Activated CD4-positive, alpha-beta T cell treated with anti-CD3 and anti-CD28 coated beads for 24 hours (primary cell): ENCODE measurements at places on chromosomes 2 and 18.
A peak's percentile ranks its signal among the peaks of the same experiment; 100 is the strongest.

- DNase-seq: no peak
Observed at GRCh38 chr2:28801726-28802125, 8.9 kb upstream of the SPDYA start.

DNA sequence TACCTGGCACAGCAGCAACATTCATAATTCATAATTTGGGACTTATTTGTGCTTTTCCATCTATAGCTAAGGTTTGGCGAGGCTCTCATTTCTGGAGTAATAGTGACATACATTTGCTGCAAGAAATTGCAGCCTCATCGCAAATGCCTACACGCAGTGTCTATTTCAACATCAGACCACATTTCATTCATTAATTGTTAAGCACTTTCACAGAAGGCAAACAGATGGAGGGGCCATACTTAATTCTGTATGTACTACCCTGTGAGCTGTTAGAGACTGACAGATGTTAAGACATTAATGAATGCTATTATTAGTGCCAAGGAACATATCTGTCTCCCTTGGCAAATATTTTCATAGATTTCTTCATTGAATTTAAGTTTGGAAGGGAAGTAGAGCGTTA, 125.7 kb downstream of the UXS1 start:
- no peak for DNase-seq

GRCh38 chr18:57951999-57952774, 91.8 kb upstream of the NEDD4L start:
- no peak for DNase-seq

DNA sequence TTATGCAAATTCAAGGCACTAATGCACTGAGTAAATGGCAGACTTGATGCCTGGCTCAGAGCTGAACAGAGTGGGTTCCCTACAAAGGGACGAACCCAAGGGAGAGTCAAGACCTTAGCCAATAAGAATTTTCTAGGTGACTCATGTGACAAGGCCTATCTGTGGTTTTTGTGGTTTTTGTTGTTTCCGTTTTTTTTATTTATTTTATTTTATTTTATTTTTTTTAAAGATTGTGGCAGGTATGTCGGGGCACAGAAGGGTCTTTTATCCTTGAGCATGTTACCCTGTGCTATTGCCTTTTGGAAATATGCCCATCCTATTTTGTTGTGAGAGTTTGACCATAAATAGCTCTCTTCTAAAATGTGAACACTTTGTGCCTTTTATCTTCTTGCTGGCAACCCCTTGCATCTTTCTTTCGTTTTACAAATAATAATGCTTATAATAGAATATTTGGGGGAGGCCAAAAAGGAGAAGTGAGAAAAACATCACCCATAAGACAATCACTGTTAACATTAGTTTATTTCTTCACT, 113.4 kb upstream of the AQP4 start:
- no peak for DNase-seq

DNA sequence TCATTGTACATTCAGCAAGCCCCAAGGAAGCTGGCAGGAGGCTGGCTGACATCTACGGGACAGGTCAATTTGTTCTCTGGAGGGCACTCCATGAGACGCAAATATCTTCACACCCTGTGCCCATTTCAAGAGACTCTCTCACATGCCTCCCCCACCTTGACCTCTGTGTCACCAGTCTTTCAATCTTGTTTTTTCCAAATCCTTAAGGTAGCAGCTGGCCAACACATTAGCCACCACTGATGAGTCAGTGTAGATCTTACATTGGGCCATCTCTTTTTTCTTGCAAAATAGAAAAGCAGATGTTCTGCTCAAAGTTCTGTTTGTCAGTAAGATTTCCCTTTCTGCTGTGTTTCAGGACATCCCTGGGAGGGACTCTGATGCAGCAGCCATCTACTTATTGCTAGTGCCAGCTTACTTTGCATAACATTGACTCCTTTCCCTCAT, 1.7 kb upstream of the DPP4 start:
- DNase-seq: no peak

GRCh38 chr2:18346344-18346743, 214.1 kb downstream of the RDH14 start:
- no peak for DNase-seq

- DNase-seq: no peak
Observed at GRCh38 chr2:52857722-52858121, 909.9 kb upstream of the CHAC2 start.

DNA sequence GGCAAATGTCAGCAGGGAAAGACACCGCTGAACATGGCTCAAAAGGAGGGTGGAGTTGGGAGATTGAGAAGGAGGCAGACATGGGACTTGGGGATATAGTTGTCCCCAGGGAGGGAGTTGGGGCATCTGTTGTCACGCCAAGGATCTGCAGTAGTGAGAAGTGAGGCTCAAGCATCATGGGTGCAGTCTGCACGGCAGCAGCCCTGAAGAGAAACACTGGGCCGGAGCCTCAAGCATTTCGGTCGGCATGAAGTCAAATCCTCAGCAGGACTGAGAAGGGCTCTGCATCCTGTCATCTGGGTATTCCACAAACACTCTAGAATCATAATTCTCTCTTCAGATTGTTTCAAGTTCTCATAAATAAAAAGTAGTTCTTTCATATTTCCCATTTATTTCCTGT, 132.7 kb upstream of the DAPL1 start:
- DNase-seq: no peak

DNA sequence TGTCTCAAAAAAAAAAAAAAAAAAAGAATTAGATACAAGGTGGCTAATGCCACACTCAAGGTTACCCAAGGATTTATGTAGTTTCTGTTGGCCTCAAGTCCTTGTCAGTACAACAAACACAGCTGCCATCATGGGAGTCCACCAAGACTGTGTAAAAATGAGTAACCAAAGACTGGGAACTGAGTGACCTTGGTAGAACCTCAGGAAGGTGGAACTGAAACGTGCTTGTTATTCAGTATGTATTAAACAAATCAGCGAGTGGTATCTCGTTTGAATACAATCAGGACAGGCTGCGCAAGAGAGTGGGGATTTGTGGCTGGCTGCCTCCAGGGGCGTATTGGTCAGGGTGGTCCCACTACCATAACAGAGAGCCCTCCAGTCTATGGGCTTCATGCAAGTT, 1.6 kb upstream of the SFTPB start:
- DNase-seq: no peak

DNA sequence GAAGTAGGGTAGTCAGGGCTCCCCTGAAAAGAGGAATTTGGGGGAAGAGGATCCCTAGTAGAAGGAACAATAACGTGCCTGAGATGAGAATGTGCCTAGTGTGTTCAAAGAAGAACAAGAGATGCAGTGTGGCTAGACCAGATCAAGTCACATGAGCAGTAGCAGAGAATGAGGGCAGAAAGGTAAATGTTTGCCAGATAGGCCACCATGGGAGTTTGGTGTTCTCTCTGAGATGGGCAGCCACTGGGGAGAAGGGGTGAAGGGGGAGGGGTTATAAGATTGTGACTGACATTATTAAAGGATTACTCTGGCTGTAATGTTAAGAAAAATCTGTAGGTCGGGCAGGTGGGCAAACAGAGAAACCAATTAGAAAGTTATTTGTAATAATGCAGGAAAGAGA, 166.0 kb downstream of the LCLAT1 start:
- DNase-seq: no peak

DNA sequence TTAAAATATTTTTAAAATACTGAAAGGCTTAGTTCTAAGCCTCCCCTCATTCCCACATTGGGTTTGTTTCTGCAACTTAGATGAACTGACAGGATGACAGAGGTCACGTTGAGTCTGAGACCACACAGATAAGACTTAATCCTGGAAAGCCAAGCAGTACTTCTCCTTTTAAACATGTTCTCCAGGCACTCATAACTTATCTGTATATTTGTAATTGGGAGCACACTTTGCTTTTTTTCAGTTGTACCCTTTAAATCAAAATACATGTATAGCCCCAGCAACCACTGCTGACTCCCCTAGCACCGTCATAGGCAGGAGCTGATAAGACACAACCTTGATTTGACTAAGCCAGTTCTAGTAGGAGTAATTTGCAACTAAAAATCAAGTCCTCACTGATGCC, 394.8 kb downstream of the PID1 start:
- DNase-seq: no peak

DNA sequence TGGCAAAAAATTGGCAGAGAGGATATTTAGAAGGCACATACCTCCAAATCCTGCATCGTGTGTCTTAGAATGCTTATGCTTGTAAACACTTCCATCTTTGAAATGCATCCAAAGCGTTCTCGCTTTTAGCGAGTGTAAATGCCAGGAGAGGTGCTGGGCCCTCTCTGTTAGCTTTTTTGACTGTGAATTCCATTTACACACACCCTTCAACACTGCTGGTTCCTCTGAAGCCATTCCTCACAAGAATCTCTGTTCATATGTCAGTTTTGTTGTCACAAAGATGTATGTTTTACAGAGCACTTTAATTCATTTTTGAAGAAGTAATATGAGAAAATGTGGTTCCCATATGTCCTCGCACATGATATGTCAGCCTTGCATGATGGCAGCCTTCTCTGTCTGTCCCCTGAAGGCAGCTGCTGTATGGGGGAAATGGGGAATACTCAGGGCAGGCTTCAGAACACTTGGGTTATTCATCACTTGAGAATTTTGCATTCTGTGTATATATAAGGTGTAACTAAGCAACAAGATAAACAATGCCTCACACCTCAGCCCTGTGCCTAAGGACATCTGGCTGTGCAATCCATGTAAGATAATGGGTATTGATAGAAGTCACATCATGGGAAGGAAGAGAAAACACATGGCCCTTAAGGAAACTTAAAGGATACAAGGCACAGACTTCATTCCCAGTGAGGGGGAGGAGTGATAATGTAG, 52.3 kb downstream of the RAB27B start:
- DNase-seq: no peak

GRCh38 chr18:31574359-31574758, 17.3 kb upstream of the TTR start:
- DNase-seq: no peak

DNA sequence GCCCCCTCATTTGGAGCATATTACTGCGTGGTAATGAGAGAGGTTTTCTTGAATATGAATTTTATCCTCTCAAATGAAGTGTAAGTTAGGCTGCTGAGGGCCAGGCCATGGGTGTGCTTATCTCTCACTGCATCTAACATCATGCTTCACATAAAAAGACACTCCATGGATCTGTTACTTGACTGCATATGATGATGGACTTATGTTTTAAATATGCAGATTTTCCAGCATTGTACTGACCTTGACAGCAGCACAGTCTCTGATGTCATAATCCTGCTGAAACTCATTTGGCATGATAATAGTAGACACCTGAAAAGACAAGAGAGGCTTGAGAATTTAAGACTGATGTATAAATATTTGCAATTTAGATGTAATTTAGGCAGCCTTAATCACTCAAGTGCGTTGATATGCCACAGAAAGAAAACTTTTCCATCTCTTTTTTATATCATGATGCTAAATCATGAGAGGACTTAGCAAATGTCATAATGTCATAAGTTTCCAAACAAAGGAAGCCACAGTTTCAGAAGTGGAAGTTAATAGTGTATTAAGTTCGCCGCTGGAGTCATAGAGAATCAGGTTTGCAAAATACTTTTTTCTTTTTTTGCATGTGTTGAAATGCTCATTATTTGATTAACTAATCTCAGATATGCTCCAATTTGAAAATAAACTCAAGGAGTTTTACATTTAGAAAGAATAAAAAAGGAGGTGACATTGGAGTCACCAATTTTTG, 62.7 kb upstream of the CD302 start:
- no peak for DNase-seq

GRCh38 chr2:19261061-19261460, 97.4 kb downstream of the OSR1 start:
- no peak for DNase-seq

GRCh38 chr2:7012141-7012764, 95.0 kb downstream of the RNF144A start:
- DNase-seq: no peak

DNA sequence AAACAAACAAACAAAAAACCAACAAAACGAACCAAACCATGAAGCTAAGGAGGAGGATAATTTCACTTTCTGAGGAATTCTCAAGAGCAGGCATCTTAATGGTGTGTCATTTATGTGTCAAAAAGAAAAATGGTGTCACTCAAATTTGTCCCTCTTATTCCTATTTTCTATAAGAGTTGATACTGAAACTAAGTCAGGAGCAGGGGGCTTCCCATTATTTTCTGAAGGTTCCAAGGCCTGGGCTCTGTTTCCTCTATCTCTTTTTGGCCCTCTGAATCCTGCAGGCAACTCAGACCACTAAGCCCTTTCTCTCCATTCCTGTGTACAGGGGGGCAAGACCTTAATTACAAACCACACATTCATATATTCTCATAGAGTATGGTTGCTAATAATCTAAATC, 44.0 kb upstream of the CD28 start:
- no peak for DNase-seq

DNA sequence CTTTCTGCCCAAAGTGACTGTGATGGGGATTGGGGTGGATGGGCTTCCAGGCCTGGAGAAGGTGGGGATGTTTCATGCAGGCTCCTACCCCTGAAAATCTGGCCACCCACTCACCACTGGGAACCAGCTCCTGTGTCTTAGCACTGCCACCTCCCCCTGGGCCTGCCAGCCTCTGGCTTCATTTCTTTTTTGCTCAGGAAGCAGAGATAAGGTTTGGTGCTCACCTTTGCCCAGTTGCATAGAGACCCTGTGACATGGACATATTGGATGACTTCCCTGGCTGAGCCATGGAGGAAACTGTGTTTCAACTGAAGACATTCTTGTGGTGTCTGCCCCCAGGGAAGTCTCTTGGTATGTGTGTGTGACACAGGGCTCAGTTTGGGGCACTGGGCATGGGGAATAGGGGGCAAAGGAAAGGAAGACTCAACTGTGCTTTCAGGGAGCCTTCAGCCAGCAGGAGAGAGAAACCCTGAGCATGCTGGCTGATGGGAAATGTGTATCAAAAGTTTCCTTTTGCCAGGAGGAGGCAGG, 16.7 kb downstream of the CTIF start:
- no peak for DNase-seq

DNA sequence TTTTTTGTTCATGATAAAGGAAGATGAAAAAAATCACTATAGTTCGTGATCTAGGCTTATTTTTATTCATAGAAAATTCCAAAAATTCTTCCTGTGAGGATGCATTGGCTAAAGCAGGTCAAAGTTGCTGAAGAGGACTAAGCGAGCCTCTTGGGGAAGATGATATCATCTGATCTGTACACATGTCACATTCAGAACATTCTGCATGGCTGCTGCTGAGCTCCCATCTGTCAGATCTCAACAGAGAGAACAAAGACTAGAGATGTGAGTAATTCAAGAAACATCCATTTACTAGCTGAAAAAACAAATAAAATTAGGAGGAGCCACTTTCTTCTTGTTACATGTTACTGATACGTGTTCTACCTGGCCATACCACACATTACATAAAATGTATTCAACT, 518.6 kb upstream of the FSIP2 start:
- no peak for DNase-seq

GRCh38 chr18:7878265-7879211, 311.4 kb downstream of the PTPRM start:
- no peak for DNase-seq

- DNase-seq: no peak
Observed at GRCh38 chr2:135935914-135936313, 49.5 kb downstream of the DARS1 start.

GRCh38 chr2:66576311-66576560, 141.3 kb downstream of the MEIS1 start:
- DNase-seq: no peak

GRCh38 chr2:149473068-149473467, 114.5 kb downstream of the MMADHC start:
- DNase-seq: no peak

GRCh38 chr2:176395273-176395854, 126.1 kb downstream of the MTX2 start:
- no peak for DNase-seq

GRCh38 chr2:43748333-43748732, 25.5 kb upstream of the DYNC2LI1 start:
- peak; percentile 3 for DNase-seq

GRCh38 chr2:179096090-179096489, 46.2 kb upstream of the CCDC141 start:
- DNase-seq: no peak

- DNase-seq: no peak
Observed at GRCh38 chr2:45591073-45591472, 20.0 kb downstream of the SRBD1 start.
